Suprapubic skin (tissue), 4 donors: ENCODE measurements at places on chromosomes 16 and 17.

GRCh38 chr17:57284583-57284982, 28.3 kb downstream of the MSI2 start:
- DNase-seq = no peak

DNA sequence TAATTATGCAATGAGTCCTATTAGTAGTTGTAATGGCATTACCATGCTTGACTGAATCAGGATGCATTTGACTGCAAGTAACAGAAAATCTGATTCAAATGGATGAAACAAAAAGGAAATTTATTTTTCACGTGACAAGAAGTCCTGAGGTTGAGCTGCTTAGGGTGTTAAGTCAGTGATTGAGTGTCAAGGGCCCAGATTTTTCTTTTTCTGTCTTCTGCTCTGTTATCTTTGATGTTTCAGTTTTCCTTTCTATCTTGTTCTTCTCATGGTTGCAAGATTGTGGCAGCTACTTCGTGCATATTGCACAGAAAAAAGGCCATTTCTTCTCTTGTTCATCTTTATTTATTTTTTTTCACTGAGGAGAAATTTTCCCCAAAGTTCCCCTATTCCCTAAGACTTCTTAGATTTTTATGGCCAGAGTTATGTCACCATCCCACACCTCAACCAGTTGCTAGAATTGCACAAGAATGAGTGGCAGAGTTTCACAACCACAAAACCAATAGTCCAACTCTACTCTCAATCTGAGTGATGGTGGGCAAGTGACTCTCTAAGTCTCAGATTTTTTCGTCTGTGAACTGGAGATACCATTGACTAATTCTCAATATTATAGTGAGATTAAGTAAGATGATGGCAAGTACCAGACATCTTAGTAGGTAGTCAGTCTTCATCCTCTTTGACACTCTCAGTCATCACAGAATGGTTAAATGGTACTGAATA, 15.7 kb upstream of the GPR139 start:
- DNase-seq = no peak

DNA sequence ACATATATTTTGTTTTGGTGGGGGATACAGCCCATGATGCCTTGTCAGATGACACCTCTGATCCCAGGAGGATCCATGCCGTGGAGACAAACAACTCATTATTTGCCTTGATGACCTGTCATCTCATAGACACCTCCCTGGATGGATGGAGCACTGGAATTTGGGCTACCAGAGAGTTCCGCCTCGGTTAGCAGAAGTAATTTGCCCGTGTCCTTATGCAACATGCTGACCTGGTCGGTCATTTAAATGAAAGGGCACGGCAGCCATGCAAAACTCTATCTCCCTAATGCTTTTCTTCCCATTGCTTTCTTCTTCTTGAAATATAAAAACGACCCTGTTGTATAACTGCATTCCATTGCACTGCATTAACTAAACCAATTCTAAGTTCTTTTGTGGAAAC, 145.3 kb downstream of the GRIN2A start:
- DNase-seq = no peak

- DNase-seq = no peak
These were observed 11.8 kb downstream of the PRCD start for GRCh38 chr17:76551685-76552084.

- DNase-seq = no peak
These were observed 957.8 kb upstream of the RBFOX1 start for GRCh38 chr16:6374821-6375220.

- DNase-seq = no peak
These were observed 3.7 kb downstream of the PRSS8 start for GRCh38 chr16:31131841-31132271.

GRCh38 chr17:82085931-82086764, 11.9 kb downstream of the FASN start:
- no peak for DNase-seq
